ENCODE measurements at places on chromosomes 12 and 14. TPM values are rescaled to one million over a fixed set of nuclear protein-coding genes. Genes with fewer than 3 reads are reported as not detected.

GRCh38 chr12:15852383-15852782 lies 29.8 kb upstream of the STRAP start:
- no peak overlapping the region for H3K4me3 ChIP-seq
- DNase-seq = no peak
- H3K27ac ChIP-seq = no peak overlapping the region
- H3K4me1 ChIP-seq = no peaks in the 10 kb centered on the region
- H3K36me3 ChIP-seq = no peaks in the 10 kb centered on the region

- H3K27ac ChIP-seq = no peak overlapping the region
- H3K27me3 ChIP-seq = no peaks in the 10 kb centered on the region
- H3K4me3 ChIP-seq = no peak overlapping the region
- no peak for DNase-seq
These were observed 189.5 kb upstream of the FRMD6 start for GRCh38 chr14:51462182-51462581.

- DNase-seq = no peak
- no peaks in the 10 kb centered on the region for H3K27me3 ChIP-seq
- no peaks in the 10 kb centered on the region for H3K36me3 ChIP-seq
- H3K27ac ChIP-seq = peak overlapping the region; percentile 67
These were observed 23.7 kb upstream of the PARP11 start for GRCh38 chr12:3896801-3897351.

DNA sequence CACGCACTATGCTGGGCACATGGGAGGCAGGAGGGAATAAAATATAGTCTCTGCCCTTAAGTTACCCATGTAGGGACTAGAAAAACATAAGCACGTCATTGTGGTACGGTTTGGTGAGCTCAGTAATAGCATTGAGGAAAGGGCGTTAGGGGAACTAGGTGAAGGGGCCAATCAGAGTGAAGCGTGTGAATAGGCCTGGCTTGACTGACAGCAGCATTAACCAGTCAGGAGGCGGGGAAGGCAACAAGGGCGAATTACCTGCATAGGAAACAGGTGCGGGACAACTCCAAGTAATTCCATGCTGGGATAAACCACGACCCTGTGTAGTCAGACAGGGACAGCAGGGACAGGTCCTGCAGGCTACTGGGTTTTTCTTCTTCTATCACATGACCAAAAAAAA lies 107.7 kb downstream of the UNC79 start:
- no peak overlapping the region for H3K4me3 ChIP-seq
- no peaks in the 10 kb centered on the region for H3K4me1 ChIP-seq
- no peak for DNase-seq

GRCh38 chr14:97273540-97273939 lies 476.4 kb downstream of the VRK1 start:
- H3K4me3 ChIP-seq = no peak overlapping the region
- H3K27me3 ChIP-seq = no peaks in the 10 kb centered on the region
- no peaks in the 10 kb centered on the region for H3K36me3 ChIP-seq
- peaks cover 38% of the 10 kb centered on the region for H3K4me1 ChIP-seq
- no peak for DNase-seq

GRCh38 chr12:17588968-17589367 lies 501.0 kb downstream of the RERGL start:
- H3K27ac ChIP-seq = no peak overlapping the region
- no peaks in the 10 kb centered on the region for H3K27me3 ChIP-seq
- DNase-seq = no peak
- H3K36me3 ChIP-seq = no peaks in the 10 kb centered on the region
- no peaks in the 10 kb centered on the region for H3K4me1 ChIP-seq

GRCh38 chr14:95491936-95492608 lies 24.4 kb downstream of the SYNE3 start:
- H3K36me3 ChIP-seq = no peaks in the 10 kb centered on the region
- H3K27ac ChIP-seq = no peak overlapping the region
- no peak overlapping the region for H3K4me3 ChIP-seq
- H3K4me1 ChIP-seq = peaks cover 52% of the 10 kb centered on the region

DNA sequence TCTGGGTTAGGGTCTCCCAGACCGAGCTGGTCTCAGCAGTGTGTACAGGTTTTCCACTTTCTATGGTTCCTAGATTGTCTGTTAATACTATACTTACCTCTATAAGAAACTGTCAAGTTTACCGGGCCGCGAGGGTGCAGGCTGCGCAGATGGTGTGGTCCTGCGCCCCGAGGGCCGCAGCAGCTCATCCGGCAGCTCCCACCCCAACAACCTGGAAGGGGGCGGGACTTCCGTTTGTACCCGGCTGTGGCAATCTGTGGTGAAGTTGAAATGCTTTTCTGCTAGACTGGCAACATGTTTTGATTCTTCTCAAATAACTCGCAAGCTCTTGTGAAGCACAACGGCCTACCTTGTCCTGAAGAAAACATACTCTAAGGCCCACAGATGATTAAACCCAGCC lies at the start of gene CLEC9A:
Gene CLEC9A (plus strand): TSS at position 237 of the 400 bp plus-strand sequence. CDS start 22,006 bp downstream, outside the sequence.
- no peak for DNase-seq
- H3K4me3 ChIP-seq = no peak within 1 kb of the TSS
- H3K27me3 ChIP-seq = no peaks in the 10 kb centered on the region
- no peaks in the 10 kb centered on the region for H3K36me3 ChIP-seq
- no peak within 1 kb of the TSS for H3K27ac ChIP-seq

GRCh38 chr12:4001841-4002240 lies 128.6 kb upstream of the PARP11 start:
- H3K27me3 ChIP-seq = no peaks in the 10 kb centered on the region
- H3K4me1 ChIP-seq = no peaks in the 10 kb centered on the region
- no peak overlapping the region for H3K27ac ChIP-seq
- DNase-seq = no peak
- H3K4me3 ChIP-seq = no peak overlapping the region

GRCh38 chr12:90060031-90060430 lies 351.4 kb upstream of the ATP2B1 start:
- H3K27ac ChIP-seq = no peak overlapping the region
- DNase-seq = no peak
- H3K4me3 ChIP-seq = no peak overlapping the region
- no peaks in the 10 kb centered on the region for H3K27me3 ChIP-seq
- no peaks in the 10 kb centered on the region for H3K36me3 ChIP-seq
- H3K4me1 ChIP-seq = no peaks in the 10 kb centered on the region

- H3K36me3 ChIP-seq = no peaks in the 10 kb centered on the region
- H3K4me1 ChIP-seq = no peaks in the 10 kb centered on the region
- DNase-seq = no peak
- no peaks in the 10 kb centered on the region for H3K27me3 ChIP-seq
- no peak overlapping the region for H3K27ac ChIP-seq
These were observed 288.9 kb upstream of the CLEC14A start for GRCh38 chr14:38544776-38545175.

- no peaks in the 10 kb centered on the region for H3K27me3 ChIP-seq
- H3K27ac ChIP-seq = peak overlapping the region; percentile 74
- H3K4me3 ChIP-seq = no peak overlapping the region
- H3K4me1 ChIP-seq = no peaks in the 10 kb centered on the region
- DNase-seq = no peak
These were observed 16.8 kb downstream of the ATP5MC2 start for GRCh38 chr12:53659011-53659551.

DNA sequence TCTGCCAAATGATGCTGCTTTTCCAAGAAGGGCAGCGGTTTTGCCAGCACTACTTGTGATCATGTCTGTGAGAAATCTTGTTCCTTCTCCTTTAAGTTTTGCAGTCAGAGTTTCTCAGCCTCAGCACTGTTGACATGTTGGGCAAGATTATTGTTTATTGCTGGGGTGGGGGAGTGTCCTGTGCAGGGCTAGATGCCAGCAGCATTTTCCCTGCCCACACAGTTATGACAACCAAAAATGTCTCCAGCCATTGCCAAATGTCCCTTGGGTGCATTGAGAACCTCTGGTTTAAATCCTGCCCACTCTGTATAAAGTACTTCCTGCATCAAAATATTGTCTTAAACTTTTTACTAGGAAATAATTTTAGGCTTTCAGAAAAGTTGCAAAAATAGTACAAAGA lies 20.0 kb downstream of the TMEM132C start:
- no peaks in the 10 kb centered on the region for H3K4me1 ChIP-seq
- DNase-seq = no peak
- no peaks in the 10 kb centered on the region for H3K27me3 ChIP-seq
- no peak overlapping the region for H3K4me3 ChIP-seq
- no peaks in the 10 kb centered on the region for H3K36me3 ChIP-seq
- H3K27ac ChIP-seq = no peak overlapping the region

- no peak for DNase-seq
- no peaks in the 10 kb centered on the region for H3K27me3 ChIP-seq
- H3K4me1 ChIP-seq = no peaks in the 10 kb centered on the region
These were observed 24.5 kb upstream of the BCL11B start for GRCh38 chr14:99296517-99296916.

DNA sequence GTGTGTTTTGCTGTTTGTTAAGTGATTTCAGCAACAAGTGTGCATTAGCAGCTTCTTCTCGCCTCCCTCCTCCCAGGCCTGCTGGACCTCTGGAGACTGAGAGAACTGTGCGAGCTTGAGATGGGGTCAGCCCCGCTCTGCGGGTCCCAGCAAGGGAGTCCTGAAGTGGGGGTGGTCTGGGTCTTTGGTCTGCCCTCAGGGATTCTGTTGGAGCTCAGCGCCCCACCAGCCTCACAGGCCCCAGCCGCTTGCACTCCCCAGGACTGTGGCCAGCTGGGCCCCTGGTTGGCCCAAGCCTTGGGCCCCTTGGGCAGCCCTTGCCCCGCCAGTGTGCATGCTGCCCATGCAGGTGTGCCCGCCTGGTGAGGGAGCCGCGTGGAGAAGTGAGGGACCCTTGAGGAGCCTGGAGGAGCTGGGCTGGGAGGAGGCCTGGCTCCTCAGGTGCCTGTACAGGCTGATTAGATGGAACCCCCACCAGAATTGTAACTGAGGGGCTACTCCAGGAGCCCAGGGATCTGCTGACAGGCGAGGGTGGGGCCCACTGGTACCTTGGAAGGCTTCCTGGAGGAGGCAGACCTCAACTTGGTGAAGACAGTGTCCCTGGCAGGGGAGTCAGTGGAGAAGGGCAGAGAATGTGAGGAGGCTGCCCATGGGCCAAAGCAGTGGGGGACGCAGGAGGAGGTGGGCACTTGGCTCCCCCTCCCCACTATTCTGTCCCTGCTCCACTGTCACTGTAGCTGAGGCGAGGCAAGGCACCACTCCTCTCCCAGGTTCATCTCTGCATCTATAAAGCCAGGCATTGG lies 56.7 kb downstream of the BEGAIN start:
- H3K36me3 ChIP-seq = peaks cover 20% of the 10 kb centered on the region
- no peak overlapping the region for H3K4me3 ChIP-seq
- no peak for DNase-seq
- H3K27ac ChIP-seq = no peak overlapping the region
- H3K4me1 ChIP-seq = peaks cover 59% of the 10 kb centered on the region
- H3K27me3 ChIP-seq = no peaks in the 10 kb centered on the region

The CRIP2 gene
- total RNA-seq = 15.9 TPM

The CLEC2A gene
- total RNA-seq = not detected

The TEX22 gene
- total RNA-seq = 0.85 TPM

The ZDHHC22 gene
- total RNA-seq = not detected

The KRT74 gene
- 0.09 TPM for total RNA-seq

The FOXA1 gene
- 0.09 TPM for total RNA-seq

The VASH1 gene
- 3.6 TPM for total RNA-seq

The NPFF gene
- total RNA-seq = 0.38 TPM

The SMCO2 gene
- total RNA-seq = 0.71 TPM

The ZFHX2 gene
- 0.24 TPM for total RNA-seq

The GARIN6 gene
- not detected for total RNA-seq

The NDRG2 gene
- 19.8 TPM for total RNA-seq

The STYX gene
- total RNA-seq = 7.7 TPM

All from thymus (tissue), 14 donors.